DMS79 treated with DMSO at 0.1 percent for 48 hours (cell line): ENCODE measurements at places on chromosomes 5 and 9.

DNA sequence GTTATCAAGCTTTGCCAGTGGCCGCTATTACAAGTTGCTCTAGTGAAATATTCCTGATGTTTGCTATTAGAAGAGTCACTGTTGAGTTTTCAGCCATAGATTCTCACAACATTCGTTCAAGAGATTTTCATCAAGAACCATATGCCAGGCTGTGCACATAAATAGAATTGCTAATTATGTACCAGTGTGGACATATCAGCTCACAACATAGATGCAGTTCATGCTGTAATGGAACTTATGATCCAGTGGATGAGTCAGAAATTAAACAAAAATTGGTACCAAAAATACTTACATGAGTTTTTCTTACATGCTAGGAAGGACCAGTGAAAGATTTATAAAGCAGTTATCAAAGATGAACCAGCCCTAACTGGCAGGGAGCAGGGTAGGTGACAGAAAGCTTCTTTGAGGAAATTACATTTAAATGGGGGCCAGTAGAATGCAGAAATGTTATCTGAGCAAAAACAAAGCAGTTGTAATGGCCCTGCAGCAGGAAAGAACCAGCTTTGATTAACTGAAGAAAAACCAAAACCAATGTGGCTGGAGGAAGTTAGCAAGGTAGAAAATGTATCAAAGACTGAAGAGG, 404.2 kb downstream of the DNAH5 start:
- DNase-seq = no peak

GRCh38 chr9:128555180-128555721, 2.9 kb downstream of the SPTAN1 start:
- DNase-seq = peak; percentile 12

- no peak for DNase-seq
Observed at GRCh38 chr5:78518365-78519197, 130.0 kb downstream of the LHFPL2 start.

DNA sequence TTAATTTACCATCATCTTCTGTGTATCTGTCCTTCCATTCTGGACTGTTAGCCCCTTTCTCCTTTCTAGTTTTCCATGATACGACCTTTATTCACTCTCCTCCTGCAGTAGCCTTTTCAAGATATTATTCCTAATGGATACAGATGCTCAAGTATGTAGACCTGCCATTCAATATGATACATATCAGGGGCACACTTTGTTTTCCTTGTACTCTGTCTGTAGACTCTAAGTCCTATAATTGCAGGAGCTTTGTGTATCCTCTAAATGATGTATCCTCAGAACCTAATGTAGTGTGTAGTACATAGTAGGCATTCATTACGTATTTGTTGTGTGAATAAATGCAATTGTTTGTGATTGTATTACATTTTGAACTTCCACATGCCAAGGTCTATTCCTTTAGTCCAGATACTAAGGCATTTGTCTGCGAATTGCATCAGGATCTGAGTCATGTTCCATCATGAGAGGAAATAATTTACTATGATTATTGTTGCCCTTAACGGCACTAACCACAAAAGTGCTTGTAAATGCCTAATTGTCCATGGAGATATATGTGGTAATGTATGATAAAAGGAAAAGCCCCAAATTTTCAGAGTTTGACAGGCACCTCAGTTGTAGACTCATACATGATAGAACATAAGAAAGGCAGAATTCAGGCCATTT, 57.1 kb upstream of the IZUMO3 start:
- DNase-seq = no peak

GRCh38 chr5:98969400-98969799, 40.6 kb upstream of the CHD1 start:
- no peak for DNase-seq

- DNase-seq = no peak
Observed at GRCh38 chr9:2453106-2453505, 168.5 kb upstream of the VLDLR start.

DNA sequence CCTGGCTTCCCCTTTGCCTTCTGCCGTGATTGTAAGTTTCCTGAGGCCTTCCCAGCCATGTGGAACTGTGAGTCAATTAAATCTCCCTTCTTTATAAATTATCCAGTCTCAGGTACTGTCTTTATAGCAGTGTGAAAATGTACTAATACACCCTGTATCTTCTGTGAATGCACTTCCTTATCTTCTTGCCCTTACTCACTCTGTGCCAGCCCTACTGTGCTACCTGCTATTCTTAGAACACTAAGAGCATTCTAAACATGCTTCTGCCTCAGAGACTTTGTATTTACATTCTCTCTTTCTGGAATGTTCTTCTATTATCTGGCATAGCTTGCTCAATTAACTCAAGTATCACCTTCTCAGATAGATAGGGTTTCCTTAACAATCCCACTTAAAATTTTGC, 164.4 kb upstream of the EDIL3 start:
- DNase-seq = no peak

DNA sequence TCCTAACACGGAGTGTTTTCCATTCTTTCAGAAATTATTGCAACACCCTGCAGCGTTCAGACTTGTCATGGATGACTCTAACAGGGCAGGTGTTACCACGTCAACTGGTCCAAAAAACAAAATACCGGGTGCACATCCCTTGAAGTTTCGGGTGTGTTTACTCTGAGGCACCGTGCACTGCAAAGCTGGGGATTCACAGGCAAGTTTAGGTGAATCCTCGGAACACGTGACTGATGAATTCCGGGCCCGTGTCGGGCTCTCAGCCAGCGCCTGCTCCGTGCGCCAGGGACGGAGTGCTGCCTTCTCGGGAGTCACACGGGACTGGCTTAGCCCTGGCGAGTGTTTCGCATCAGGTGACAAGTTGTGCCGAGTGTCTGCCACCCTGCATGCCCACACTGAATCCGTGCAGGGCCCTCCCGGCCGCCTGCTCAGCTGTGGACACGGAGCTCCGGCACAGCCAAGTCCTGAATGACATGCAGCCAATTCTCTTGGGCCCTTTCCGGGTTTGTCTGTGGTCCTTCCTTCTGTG, 66.0 kb upstream of the IRX4 start:
- no peak for DNase-seq

GRCh38 chr5:134175921-134176510, 734 bp downstream of the SKP1 start:
- peak; percentile 3 for DNase-seq

DNA sequence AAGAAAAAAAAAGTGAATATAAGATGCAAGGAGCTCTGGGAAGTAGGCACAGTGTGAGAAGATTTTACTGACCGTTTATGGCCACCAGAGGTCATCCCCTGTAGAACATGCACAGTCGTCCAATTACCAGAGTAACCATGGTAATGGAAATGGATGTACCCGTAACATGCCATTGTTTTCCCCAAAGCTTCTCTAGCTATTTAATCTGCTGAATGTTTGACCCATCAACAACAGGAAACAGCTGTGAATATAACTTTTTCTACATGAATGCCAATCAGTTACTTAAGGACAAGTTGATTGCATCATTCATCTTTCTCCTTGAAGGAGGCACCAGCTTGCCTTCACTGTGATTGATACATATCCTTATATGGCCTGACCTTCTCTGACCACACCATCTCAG, 1967.0 kb upstream of the CDH9 start:
- DNase-seq = no peak

GRCh38 chr5:119418606-119419100, 33.6 kb upstream of the HSD17B4 start:
- DNase-seq = no peak

DNA sequence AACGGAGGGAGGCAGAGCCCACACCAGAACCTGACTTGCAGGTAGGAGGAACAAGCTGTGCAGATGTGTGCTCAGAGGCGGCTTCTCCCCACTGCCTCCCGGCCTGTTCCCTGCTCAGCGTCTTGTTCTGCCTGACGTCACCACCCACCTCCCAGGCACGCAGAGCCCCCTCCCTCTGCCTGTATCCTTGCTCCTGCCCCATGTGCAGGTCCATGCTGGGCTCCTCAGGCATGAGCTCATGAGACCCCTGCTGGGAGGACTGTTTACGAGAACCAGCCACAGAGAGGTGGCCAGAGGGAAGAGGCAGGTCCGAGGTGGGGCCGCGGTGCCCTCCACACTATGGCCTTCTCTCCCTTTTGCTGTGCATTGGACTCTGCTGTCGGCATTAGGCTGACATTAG, 45.5 kb downstream of the SLC6A3 start:
- DNase-seq = no peak

- DNase-seq = no peak
Observed at GRCh38 chr5:180052211-180052818, 19.2 kb downstream of the RNF130 start.

GRCh38 chr5:14414656-14415023, 167.0 kb upstream of the OTULINL start:
- no peak for DNase-seq

- DNase-seq = no peak
Observed at GRCh38 chr5:161546095-161546469, 443 bp downstream of the GABRB2 start.

DNA sequence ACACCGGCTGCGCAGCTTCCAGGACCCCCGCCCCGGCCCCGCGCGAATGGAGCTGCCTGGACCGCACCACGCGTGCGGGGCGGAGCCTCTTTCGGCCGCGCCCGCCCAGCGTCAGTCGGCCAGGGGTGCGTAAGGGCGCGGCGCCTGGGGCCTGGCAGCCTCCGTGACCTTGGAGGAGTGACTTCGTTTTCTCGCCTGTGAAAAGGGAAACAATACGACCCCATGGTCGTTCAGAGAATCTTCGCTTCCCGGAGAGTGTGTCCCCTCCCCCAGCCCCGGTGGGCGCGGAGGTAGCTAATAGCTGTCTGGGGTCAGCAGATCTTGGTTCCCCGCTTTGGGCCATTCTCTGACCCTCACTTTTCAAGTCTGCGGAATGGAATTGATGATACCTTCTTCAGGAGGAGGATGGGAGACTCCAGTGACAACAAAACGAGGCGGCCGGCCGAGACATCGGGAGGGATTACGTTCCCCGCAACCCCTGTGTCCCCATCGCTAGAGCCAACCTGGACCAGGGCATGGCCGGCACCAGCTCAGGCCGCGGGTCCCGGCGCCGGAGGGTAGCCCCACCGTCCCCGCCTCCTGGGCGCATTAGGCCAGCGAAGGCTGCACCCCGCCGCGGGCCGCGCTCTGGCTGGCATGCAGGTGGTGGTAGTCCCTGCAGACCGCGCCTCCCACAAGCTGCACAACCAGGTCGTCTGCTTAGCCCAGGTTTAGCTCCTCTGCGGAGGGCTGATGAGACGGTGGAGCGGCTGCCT, 5.5 kb upstream of the CDHR2 start:
- DNase-seq = peak; percentile 43

DNA sequence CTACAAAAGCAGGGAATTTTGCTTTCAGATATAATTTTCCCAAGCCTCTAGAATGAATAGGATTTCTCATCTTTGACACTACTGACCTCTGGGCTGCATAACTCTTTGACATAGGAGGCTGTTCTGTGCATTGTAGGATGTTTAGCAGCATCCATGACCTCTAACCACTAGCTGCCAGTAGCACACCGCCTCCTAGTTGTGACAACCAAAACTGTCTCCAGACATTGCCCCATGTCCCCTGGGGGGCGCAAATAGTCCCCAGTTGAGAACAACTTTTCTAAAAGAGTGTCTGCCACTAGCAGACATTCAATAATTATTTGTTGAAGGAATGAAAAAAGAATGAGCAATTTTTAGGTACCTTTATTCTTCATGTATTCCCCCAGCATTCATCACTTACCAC, 51.8 kb downstream of the POU4F3 start:
- no peak for DNase-seq

DNA sequence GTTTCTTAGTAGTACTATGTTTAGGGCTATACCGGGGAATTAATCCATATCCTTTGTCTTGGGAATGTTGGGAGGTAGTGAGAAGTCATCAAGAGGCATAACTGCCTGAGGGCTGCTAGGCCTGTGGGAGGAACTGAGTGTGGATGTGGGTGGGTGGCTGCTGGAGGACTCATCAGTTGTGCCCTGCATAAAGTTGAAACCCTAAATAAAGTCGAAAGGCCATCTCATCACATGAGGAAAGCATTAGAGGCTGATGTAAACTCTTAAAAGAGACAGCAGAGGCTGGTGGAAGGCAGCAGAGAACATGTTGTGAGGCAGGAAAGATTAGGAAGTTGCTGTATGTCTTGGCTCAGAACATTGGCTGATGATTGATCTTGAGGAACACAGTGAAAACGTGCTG, 143.8 kb downstream of the MAST4 start:
- no peak for DNase-seq

DNA sequence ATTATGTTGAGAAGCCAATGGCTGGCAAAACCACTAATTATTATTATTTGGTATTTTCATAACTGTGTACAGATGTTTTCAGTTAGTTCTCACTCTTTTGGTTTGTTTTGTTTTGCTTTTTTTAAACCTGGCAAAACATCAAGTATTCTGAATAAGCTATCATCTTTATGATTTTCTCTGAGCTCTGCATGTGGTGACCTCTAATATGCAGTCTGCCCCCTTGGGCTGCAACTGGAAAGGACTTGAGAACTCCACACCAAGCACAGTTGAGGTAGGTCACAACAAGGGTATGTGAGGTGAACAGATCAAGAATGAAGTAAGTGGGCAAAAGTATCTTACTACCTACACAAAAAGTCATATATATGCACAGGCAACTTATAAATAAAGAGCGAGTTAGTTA, 202.2 kb downstream of the NFIB start:
- DNase-seq = no peak

GRCh38 chr5:139164020-139164419, 34.1 kb downstream of the SIL1 start:
- no peak for DNase-seq

GRCh38 chr9:117021906-117022305, 334.8 kb downstream of the TRIM32 start:
- no peak for DNase-seq

GRCh38 chr5:169290895-169291294, 10.0 kb downstream of the SLIT3 start:
- peak; percentile 28 for DNase-seq

- no peak for DNase-seq
Observed at GRCh38 chr5:96254980-96255691, 177.9 kb downstream of the PCSK1 start.

GRCh38 chr5:134738963-134739661, 764 bp downstream of the CAMLG start:
- peak; percentile 9 for DNase-seq

DNA sequence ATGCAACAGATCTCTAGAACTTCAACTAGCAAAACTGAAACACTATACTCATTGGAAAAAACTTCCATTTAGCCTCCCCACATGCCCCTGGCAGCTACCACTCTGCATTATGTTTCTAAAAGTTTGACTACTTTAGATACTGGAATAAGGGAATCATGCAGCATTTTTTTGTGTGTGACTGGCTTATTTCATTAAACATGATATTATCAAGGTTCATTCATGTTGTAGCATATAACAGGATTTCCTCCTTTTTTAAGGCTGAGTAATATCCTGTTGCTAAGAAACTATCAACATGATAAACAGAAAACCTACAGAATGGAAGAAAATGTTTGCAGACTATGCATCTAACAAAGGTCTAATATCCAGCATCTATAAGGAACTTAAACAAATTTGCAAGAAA, 597.9 kb downstream of the DMRTA1 start:
- DNase-seq = no peak

- DNase-seq = no peak
Observed at GRCh38 chr5:137609127-137609526, 110.0 kb upstream of the SPOCK1 start.

GRCh38 chr9:137672907-137673791, 54.3 kb downstream of the EHMT1 start:
- DNase-seq = peak; percentile 78

- no peak for DNase-seq
Observed at GRCh38 chr9:124553738-124554137, 46.5 kb upstream of the NR5A1 start.
